ENCODE measurements at places on chromosomes 4 and X.

DNA sequence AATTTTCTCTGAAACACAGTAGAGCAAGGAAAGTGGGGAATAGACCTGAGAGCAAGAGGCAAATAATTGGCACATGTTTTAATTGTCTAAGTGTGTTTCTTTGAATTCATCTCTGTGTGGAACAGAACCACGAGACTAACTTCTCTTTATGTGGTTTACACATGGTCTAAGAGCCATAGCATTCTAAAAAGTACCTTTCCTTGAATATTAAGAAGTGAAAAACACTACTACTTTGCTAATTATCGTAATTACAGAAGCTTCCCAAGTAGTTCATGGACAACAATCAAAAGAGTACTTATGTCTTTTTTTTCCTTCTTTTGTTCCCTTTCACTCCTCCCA is 2.9 kb upstream of the CYBB start:
- DNase-seq, result no peak

GRCh38 chrX:1336331-1336943 is at the start of gene IL3RA:
Gene IL3RA (plus strand): TSS chrX:1336785. CDS start chrX:1341766, 4,981 bp downstream.
- DNase-seq, result no peak

DNA sequence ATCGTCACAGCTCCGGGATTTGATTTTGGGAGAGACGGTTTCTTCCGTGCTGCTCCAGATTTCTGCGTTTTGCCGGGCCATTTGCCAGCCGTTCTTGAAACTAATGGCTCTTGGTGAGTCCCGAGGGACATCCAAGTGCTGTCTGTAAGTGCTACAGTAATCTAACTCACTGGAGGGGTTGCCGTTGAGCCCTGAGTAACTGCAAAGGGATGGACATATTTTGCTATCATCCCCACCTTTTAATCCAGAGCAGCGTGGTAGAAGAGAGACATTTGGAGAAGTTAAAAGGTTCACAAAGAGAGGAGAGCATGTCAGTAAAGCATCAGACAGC is 88.9 kb upstream of the PDLIM3 start:
- no peak for DNase-seq

DNA sequence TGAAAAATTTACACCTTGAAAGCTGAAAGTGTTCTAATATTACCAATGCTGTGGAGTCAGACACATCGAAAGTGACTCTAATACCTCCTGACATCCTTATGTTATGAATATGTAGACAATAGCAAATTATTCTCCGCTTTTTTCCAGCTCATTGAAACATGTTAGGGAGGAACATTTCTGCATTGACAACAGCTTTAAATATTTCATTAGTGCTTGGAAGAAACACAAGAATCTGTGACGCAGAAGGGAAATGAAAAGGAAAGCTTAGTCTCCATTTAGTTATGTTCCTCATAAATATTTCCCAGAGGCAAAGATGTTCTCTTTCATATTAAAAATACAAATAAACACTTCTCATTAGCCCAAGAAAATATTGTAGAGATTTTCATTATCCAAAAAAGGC is 55.8 kb upstream of the CD99 start:
- DNase-seq, result no peak

GRCh38 chr4:90184560-90184959 is 57.4 kb downstream of the CCSER1 start:
- no peak for DNase-seq

- DNase-seq, result no peak
Observed at GRCh38 chr4:139808808-139809756, 143.5 kb downstream of the MGST2 start.

- DNase-seq, result no peak
Observed at GRCh38 chr4:86955888-86956451, 21.2 kb downstream of the AFF1 start.

GRCh38 chr4:14000091-14000814 is 372.7 kb upstream of the BOD1L1 start:
- no peak for DNase-seq

DNA sequence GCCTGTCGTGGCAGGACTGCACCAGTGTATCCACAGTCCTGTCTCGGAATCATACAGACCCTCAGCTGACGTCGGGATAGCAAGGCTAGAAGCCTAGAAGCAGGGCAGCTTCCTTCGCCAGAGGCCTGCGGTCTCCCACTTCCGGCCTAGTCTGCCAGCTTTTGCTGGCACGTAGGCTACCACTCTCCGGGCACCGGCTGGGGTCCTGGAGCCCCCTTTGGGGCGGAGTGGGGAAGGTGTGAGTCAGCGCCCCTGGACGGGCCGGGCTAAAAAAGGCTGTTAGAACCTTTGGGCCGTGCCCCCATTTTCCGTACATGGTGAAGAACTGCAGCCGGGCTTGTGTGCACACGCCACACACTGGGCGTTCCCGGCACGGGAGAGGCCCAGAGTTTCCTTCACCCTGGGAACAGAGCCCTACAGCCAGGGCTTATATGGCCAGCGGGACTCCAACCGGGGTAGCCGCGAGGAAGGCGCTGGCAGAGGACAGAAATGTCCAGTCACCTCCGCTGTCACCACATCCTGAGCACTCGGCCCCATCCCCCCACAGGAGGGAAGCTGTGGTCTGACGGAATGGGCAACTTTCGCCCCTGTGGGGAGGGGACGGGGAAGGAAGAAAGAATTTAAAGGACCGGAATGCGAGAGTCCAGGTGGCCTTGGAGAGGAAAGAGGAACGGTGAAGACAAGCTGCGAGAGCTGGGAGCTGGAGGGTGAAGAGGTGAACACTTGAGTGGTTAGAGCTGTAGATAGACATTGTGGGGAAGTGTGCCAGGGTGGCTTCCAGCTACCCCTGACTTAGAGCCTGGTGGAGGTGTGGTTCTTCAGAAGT is 4.6 kb downstream of the MAGIX start:
- DNase-seq, result no peak

DNA sequence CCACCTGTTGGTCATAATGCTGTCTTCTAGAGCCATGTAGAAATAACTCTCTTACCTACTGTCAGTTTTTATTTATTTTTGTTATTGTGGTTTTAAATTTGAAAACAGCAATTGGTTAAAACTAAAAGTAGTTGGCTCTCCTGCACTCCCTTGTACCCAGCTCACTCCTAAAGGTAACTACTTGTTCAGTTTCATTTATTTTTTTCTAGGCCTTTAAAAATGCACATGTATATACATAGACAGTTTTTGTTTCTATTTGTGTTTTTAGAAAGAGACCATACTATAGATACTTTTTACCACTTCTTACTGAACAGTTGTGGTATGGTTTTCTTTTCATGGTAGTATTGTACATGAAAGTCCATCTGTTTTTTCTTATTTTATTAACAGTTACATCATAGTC is 16.8 kb downstream of the SMAD1 start:
- DNase-seq, result no peak

GRCh38 chrX:153449368-153450113 is 3.7 kb upstream of the TREX2 start:
- DNase-seq, result no peak

- DNase-seq, result no peak
Observed at GRCh38 chrX:24203072-24203808, 53.7 kb downstream of the ZFX start.

- no peak for DNase-seq
Observed at GRCh38 chrX:37420756-37421155, 71.6 kb downstream of the PRRG1 start.

- no peak for DNase-seq
Observed at GRCh38 chrX:145682518-145683298, 134.9 kb upstream of the SLITRK2 start.

DNA sequence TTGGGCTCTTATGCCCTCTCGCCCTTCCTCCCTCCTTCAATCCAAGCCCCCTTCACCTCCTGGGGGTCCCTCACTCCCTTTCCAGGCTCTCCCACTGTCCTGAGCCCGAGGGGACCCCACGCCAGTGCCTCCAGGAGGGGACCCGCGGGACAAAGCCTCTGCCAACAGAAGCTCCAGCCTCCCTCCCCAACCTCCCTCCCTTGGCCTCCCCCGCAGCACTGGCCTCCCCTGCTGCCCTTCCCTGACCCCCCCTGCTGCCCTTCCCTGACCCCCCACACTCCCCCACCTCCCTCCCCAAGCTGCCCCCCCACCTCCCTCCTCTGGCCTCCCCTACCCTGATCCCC is 71.0 kb upstream of the MXD4 start:
- DNase-seq, result no peak

DNA sequence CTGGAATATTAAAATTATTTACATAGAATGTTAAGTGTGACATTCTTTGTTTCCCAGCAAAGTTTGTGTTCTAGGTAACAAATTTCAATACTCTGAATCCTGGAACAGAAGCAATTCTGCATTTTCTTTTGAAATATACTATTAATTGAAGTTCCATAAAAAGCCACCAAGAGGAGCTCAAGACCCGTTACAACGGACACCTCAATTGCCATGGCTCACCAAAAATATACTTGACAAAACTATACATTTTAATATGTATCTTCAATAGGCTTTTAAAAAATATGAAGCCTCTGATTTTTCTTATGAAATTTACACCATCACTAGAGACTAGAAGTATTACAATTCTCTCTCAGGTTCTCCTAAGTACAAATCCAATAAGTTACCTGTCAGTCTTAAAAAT is 111.4 kb downstream of the NYX start:
- DNase-seq, result no peak

Measured in brain pericyte (primary cell).